ENCODE measurements at places on chromosomes 7 and 10. TPM values are rescaled to one million over a fixed set of nuclear protein-coding genes. Genes with fewer than 3 reads are reported as not detected.

DNA sequence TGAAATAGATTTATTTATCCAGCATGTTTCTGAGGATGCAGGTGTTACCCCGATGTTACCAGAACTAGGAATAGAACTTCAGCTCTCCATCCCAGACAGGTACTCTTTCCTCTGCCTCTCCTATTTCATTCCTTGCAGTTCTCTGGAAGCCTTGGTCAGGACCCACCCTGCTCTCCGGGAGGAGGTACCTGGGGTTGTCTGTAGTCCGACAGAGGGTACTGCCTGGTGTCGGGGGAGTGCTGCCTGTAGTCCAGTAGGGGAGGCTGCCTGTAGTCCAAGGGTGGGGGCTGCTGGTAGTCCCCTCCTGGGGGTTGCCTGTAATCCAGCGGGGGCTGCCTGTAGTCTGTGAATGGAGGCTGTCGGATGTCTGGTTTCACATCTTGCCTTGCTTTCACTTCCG lies 328.4 kb downstream of the PHTF2 start:
- DNase-seq, result no peak

- no peak for DNase-seq
These were observed 50.4 kb downstream of the CCNY start for GRCh38 chr10:35386594-35387174.

DNA sequence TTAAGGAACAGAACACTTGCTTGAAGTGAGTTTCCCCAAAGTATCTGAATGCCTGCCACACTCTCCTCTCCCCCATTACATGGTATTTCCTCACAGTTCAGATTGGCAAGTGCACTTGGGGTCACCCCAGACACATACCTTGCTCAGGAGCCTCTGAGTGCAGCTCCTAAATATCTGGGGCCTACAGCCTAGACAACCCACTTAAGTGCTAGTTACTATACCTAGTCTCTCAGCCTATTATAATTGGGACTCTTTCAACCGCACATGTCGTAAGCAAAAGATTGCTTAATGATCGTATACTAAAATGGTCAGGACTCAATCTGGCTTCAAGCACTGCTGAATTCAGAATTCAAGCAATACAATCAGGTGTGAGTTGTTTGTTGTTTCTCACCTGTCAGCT lies 19.9 kb downstream of the TMEM176B start:
- no peak for DNase-seq

DNA sequence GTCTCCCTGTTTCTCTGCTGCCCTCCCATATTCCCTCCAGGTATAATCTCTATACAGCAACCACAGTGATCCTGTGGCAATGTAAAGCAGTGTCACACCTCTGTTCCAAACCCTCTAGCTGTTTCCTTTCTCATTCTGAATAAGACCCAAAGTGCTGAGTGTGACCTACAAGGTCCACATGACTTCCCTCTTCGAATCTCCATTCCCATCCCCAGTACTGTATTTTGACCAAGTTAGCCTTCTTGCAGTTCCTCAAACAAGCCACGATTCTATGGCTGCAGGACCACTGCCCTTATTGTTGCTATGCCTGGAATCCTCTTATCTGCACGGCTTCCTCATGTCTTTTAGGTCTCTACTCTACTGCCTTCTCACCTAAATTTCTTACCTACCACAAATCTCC lies 291.9 kb downstream of the DOCK4 start:
- no peak for DNase-seq

DNA sequence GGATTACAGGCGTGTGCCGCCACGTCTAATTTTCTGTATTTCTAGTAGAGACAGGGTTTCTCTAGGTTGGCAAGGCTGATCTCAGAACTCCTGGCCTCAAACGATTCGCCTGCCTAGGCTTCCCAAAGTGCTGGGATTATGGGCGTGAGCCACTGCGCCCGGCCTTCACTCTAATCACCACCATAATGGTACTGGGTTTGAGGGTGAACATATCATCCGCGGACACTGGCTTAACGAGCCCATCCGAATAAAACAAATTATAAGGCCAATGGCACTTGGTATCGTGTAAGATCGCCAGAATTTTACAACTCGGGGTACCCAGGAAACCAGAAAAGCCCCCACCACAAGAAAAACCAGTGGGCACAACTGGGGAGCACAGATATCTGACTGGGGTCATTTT lies 580 bp downstream of the FAM200A start:
- no peak for DNase-seq

- DNase-seq, result no peak
These were observed at the start of gene ZNF365 for GRCh38 chr10:62373995-62374861. Gene ZNF365 (plus strand): TSS chr10:62374369. CDS start chr10:62376194, 1,825 bp downstream.

- DNase-seq, result no peak
These were observed 25.4 kb upstream of the ST8SIA6 start for GRCh38 chr10:17479822-17480221.

DNA sequence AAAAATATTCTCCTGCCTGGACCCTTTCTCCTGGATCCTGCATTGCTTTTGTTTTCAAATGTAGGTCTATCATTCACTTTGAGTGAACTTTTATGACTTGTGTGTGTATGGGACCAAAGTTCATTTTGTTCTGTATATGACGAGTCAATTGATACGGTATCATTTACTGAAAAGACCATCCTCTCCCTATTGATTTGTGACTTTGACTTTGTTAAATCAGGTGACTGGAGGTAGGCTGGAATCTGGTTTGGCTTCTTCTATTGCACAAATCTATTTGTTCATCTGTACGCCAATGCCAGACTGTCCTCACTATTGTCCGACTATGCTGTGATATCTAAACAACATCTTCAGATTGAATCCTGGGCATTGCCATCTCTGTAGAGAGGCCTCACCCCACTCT lies 5.3 kb upstream of the ARMS2 start:
- no peak for DNase-seq

DNA sequence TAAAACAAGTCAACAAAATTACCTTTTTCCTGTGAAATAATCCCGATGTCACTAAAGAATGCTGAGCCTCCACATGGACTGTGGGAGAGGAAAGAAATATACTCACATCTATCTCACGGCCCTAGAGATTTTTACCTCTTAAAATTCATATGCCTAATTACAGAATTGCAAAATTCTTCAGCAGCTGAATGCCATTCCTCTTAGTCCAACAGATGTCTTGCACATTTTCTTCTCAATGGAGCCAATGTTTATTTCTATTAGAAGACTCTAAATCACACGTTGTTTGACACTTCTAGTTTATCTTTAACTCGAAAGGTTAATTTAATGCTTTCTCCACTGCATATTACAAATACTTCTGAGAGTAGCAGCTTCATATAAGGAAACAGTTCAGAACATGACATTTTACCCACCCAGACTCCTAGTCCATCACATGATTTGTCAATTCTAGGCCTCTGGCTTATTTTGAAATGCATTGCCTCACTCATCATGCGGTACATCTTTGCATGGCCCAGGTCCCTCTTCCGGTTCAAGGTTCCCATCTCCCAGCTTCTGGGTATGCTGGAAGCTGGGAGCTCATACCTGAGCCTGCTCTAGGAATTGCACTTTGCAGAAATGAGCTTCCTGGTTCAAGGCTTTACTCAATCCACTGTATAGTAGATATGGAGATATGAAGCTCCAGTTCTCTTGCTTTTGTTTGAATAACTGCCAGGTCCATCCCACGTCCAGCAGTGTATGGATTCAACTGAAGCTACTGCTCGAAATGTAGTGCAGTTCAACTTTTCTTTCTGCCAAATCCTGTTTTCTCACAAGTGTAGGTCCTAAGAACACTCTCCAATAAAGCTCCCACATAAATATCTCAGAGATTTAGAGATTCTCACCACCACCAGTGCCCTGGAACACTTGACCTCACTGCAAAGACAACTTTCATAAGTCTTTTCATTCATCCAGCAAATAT lies 306.2 kb downstream of the GPR37 start:
- DNase-seq, result no peak

- no peak for DNase-seq
These were observed 217.8 kb upstream of the FRMD4A start for GRCh38 chr10:14548474-14548873.

- no peak for DNase-seq
These were observed 85.6 kb downstream of the SDK1 start for GRCh38 chr7:3386423-3387190.

DNA sequence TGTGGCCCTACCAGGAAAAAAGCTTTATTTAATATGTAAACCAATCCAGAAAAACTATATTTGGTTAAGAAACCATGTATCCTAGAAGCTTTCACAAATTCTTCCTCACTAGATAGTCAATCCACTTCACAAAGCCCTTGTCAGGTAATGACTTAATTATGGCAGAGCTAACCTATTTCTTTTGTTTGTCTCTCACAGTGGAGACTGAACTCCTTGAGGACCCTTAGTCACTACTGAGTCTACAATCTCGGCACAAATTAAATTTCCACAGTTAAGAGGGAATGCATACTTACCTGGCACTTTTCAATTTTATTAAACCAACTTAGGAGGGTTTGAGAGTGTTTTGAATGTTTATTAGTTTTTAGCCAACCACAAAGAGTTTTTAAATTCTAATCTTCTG lies 23.0 kb downstream of the WAPL start:
- no peak for DNase-seq

- DNase-seq, result no peak
These were observed 13.0 kb upstream of the ADAMTS14 start for GRCh38 chr10:70659306-70659705.

DNA sequence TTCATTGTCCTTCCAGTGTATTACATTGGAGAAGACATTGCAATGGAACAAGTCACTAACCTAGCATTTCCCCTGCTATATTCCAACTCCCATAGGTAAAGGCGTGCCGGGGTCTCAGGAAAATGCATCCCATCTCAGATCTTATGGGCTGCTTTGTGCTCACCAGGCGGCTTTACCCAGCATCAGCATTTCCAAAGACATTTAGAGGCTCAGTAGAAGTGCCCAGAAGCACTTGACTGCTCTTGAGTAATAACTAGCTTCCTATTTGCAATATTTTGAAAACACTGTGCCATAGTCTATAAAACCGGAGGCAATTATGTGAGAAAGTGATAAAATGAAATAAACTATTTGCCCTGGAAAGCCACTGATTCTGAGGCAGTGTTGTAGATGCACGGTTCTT lies 415.0 kb upstream of the NPVF start:
- no peak for DNase-seq

GRCh38 chr10:3785851-3786271 lies 852 bp upstream of the KLF6 start:
- DNase-seq, result no peak

- no peak for DNase-seq
These were observed at the start of gene TNRC18 for GRCh38 chr7:5423306-5423975. Gene TNRC18 (minus strand): TSS chr7:5423834. CDS start chr7:5421246, 2,588 bp downstream.

GRCh38 chr10:13776861-13777311 lies 190.1 kb downstream of the PRPF18 start:
- no peak for DNase-seq

- no peak for DNase-seq
These were observed 116.5 kb upstream of the PRPS1L1 start for GRCh38 chr7:18144166-18144565.

DNA sequence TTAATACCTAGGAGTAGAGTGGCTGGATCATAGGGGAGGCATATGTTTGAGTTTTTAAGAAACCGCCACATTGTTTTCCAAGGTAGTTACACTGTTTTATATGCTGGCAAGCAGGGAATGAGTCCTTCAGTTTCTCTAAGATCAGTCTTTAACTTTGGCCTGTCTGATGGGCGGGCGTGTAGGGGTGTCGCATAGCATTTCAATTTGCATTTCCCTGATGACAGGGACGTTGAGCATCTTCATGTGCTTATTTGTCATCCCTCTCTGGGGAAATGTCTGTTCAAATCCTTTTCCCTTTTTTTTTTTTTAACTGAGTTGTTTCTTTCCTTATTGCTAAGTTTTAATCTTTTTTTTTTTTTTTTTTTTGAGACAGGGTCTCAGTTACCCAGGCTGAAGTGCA lies 9.8 kb downstream of the MTG1 start:
- DNase-seq, result no peak

- DNase-seq, result no peak
These were observed 2.2 kb upstream of the SKIDA1 start for GRCh38 chr10:21527598-21528235.

GRCh38 chr10:30691639-30692015 lies 62.1 kb upstream of the LYZL2 start:
- no peak for DNase-seq

DNA sequence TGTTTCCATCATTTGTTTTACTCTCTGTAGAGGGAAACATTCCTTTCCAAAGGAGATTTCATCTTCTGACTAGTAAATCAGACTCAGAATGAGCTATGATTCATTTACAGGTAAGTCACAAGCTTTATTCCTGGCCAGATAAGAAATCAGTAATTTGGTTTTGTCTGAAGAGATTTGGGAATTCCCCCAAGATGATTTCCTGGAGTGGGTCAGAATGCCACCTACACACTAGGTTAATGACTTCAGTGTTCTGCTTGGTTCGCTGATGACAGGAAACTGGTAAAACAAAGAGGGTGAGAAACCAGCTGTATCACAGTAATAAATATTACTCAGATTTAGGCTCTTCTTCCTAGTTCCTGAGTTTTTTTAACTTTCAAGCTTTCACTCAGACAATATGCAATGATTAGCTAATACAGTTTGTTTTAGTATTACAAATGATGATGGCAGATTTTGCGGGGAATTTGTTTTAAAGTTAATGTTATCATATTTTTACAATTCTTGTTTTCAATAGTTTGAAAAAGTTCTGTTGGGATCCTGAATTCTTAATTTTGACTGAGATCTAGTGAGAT lies 8.3 kb upstream of the ASZ1 start:
- DNase-seq, result no peak

DNA sequence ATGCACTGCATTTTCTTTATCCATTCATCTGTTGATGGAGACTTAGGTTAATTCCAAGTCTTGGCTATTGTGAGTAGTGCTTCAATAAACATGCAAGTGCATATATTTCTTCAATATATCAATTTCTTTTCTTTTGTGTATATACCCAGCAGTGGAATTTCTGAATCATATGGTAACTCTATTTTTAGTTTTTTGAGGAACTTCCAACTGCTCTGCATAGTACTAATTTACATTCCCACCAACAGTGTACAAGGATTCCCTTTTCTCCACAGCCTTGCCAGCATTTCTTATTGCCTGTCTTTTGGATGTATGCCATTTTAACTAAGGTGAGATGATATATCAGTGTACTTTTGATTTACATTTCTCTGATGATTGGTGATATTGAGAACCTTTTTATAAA lies 145.2 kb downstream of the LYZL1 start:
- no peak for DNase-seq

Gene WNT16
- total RNA-seq, result 0.11 TPM

Gene PTN
- 15.8 TPM for total RNA-seq

Gene MDFIC
- total RNA-seq, result 49.8 TPM

Gene AKR1C2
- 8.5 TPM for total RNA-seq

Gene GPR146
- total RNA-seq, result 12.6 TPM

Gene GPR15LG
- not detected for total RNA-seq

Gene BMPER
- total RNA-seq, result 1.9 TPM

Gene MYH16
- total RNA-seq, result not detected

Gene UCN3
- not detected for total RNA-seq

Gene ODAD2
- total RNA-seq, result 0.83 TPM

Gene MKI67
- 1.1 TPM for total RNA-seq

Gene CDK1
- 0.35 TPM for total RNA-seq

Gene DEPP1
- 45.5 TPM for total RNA-seq

Gene XRCC2
- total RNA-seq, result 0.24 TPM

Gene FOXI2
- 0.24 TPM for total RNA-seq

Gene LRGUK
- 0.24 TPM for total RNA-seq

Gene PRSS37
- not detected for total RNA-seq

Gene CYP2E1
- total RNA-seq, result 2.2 TPM

All from cardiac septum (tissue), 1 donor.